ENCODE measurements at places on chromosomes 5 and 9.

GRCh38 chr9:96006296-96006879, 130.9 kb downstream of the ERCC6L2 start:
- H3K27me3 ChIP-seq, result no peaks in the 10 kb centered on the region
- H3K27ac ChIP-seq, result no peak overlapping the region
- H3K4me1 ChIP-seq, result no peaks in the 10 kb centered on the region
- no peak overlapping the region for H3K4me3 ChIP-seq
- DNase-seq, result no peak

DNA sequence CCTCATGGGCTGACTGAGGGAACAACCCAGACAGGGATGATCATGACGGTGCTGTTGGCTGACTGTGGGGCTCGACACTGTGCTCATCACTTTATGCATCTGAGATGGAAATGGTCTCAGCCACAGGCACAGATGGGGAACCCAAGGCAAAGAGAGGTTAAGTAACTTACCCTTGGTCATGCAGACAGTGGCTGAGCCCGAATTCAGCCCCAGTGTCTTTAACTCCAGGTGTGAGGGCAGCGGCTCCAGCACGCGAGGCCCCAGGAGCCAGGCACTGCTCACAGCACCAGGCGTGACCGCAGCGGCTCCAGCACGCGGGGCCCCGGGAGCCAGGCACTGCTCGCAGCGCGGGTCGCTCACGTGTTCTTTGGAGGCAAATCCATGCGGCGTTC, 45.3 kb upstream of the FCN1 start:
- no peaks in the 10 kb centered on the region for H3K36me3 ChIP-seq
- H3K27ac ChIP-seq, result no peak overlapping the region
- H3K4me3 ChIP-seq, result no peak overlapping the region
- no peak for DNase-seq

DNA sequence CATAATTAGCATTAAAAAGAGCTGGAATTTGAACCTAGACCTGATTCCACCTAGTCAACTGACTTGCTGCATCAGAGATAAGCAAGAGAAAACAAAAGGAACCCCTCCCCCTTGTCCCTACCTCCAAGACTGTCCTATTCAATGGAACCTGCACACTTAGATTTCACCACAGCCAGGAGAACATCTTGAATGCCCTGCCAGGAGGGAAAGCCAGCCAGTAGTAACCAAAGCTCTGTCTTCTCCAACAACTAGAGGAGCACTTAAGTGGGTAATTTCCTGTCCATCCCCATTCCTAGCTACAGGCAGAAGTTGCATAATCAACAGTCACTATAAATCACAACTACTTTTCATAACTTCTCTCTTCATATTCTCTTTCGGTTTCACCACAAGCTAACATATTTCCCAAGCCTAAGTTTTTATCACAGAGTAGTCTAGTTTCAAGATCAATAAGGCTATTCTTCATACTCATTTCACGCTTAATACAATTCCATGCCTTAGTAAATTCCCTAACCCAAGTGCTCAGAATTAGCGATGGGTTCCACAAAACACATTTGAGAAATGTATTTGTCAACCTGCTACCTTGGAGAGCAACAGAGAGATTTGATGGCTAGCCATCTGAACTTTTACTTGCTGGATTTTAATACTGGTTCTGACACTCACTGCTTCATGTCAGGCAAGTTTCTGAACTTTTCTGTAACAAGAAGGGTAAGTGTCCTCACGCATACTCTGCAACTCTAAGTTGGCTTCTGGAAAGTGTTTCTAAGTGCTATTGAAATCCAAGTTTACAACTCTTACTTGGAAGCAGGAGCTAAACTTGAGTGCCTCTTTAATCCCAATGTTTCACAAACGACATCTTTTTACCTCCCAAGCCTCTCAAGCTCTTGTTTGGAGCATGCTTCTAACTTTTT, 2.0 kb downstream of the DENND1A start:
- no peak overlapping the region for H3K4me3 ChIP-seq
- H3K27ac ChIP-seq, result no peak overlapping the region
- H3K27me3 ChIP-seq, result no peaks in the 10 kb centered on the region
- no peaks in the 10 kb centered on the region for H3K36me3 ChIP-seq
- no peak for DNase-seq

DNA sequence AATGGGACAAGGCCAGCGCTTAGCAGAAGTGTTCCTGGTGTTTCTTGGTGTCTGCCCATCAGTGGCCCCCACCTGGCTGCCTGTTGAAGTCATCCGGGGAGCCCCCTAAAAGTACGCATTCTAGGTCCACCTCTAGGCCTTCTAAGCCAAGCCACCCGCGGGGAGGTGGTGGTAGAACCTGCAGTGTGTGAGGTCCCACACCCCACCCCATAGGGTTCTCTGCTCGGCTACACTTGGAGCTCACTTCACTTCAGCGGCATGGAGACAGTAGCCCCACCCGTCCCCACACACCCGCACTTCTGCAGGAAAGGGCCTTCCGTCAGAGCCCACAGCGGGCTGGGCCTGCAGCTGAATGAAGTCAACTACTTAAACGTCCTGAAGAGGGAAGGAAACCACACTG, 29.6 kb upstream of the FCN2 start:
- H3K27ac ChIP-seq, result no peak overlapping the region
- no peak for DNase-seq
- no peaks in the 10 kb centered on the region for H3K4me1 ChIP-seq
- no peaks in the 10 kb centered on the region for H3K27me3 ChIP-seq

DNA sequence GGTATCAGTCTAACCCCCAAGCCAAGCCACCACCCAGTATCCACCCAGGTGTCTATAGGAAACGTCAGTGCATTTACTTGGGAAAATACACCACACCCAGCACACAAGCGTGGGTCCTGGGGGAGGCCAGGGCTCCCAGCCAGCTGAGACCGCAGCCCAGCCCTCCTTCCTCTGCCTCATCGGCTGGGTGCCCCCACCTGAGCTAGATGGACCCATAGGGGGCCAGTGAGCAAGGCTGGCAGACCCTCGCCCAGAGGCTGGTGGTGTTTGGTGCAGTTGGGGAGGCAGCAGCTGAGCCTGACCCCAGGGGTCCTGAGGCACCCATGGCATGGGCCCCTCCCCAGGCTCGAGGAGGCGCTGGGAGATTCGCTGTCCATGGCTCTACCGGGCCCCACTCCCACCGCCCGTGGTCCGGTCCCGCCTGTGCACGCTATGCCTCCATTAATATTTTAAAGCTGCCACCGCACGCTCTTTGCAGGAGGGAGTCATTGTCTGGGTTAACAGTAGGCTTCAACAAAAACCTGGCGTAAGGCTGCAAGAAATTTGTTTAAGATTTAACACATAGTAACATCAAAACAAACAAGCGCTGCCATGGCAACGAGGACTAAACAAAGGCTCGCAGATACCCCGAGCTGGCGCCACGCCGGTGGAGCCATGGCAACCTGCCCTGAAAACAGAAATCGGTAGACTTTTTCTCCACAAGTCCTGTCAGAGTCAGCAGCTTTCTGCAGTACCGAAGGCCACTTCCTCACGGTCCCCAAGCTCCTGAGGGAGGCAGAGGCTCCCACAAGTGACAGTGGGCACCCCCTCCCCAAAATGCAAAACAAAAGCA, 20.6 kb downstream of the TPPP start:
- peaks cover 16% of the 10 kb centered on the region for H3K27me3 ChIP-seq
- peak overlapping the region; percentile 26 for H3K27ac ChIP-seq
- peak; percentile 63 for DNase-seq

GRCh38 chr5:54570916-54571315, 53.4 kb downstream of the SNX18 start:
- no peaks in the 10 kb centered on the region for H3K36me3 ChIP-seq
- no peak overlapping the region for H3K27ac ChIP-seq
- no peaks in the 10 kb centered on the region for H3K27me3 ChIP-seq
- peaks cover 7% of the 10 kb centered on the region for H3K4me1 ChIP-seq

- DNase-seq, result no peak
- H3K27ac ChIP-seq, result no peak overlapping the region
- H3K36me3 ChIP-seq, result no peaks in the 10 kb centered on the region
- no peak overlapping the region for H3K4me3 ChIP-seq
- H3K4me1 ChIP-seq, result peaks cover 6% of the 10 kb centered on the region
- peaks cover 5% of the 10 kb centered on the region for H3K27me3 ChIP-seq
Observed at GRCh38 chr5:171762021-171762608, 23.5 kb upstream of the SMIM23 start.

DNA sequence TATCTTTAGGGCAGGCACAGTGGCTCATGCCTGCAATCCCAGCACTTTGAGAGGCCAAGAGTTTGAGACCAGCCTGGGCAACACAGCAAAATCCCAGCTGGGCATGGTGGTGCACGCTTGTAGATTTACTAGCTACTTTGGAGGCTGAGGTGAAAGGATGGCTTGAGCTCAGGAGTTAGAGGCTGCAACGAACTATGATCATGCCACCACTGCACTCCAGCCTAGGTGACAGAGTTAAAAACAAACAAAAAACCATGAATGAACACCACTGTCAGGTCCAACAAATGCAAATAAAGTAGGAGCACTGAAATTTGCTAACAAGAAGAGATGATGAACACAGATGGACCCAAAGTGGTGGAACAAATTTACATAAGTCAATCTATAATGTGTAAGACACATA, 4.9 kb downstream of the PTBP3 start:
- H3K36me3 ChIP-seq, result no peaks in the 10 kb centered on the region
- no peak for DNase-seq
- no peak overlapping the region for H3K27ac ChIP-seq
- H3K4me3 ChIP-seq, result no peak overlapping the region
- no peaks in the 10 kb centered on the region for H3K4me1 ChIP-seq
- no peaks in the 10 kb centered on the region for H3K27me3 ChIP-seq

GRCh38 chr9:113369855-113370140, 7.0 kb downstream of the HDHD3 start:
- no peak overlapping the region for H3K27ac ChIP-seq
- no peak for DNase-seq
- H3K36me3 ChIP-seq, result no peaks in the 10 kb centered on the region
- no peak overlapping the region for H3K4me3 ChIP-seq

- H3K4me1 ChIP-seq, result peaks cover 9% of the 10 kb centered on the region
- H3K27me3 ChIP-seq, result no peaks in the 10 kb centered on the region
- DNase-seq, result no peak
- H3K4me3 ChIP-seq, result no peak overlapping the region
- no peak overlapping the region for H3K27ac ChIP-seq
Observed at GRCh38 chr5:73186976-73187375, 14.0 kb downstream of the TMEM174 start.

- peaks cover 7% of the 10 kb centered on the region for H3K4me1 ChIP-seq
- no peak for DNase-seq
- H3K27me3 ChIP-seq, result no peaks in the 10 kb centered on the region
- no peak overlapping the region for H3K27ac ChIP-seq
Observed at GRCh38 chr5:167752936-167753335, 538.5 kb upstream of the WWC1 start.

DNA sequence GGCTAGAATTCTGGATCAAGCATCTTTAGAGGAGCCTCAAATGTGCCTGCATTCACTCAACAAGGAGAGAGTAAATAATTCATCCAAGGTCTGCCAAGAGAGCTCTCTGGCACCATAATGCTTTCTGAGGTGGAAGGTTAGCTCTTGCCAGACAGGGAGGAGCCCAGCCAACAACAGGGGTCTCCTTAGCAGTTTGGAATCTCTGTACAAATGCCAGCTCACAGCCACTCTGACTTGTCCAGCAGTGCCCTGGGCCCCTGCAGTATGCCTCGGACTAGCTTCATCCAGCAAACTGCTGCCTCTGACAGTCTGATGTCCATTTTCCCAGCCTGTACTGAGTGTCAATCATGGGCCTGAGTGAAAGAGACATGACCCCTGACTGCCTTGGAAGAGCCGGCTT, 127.2 kb upstream of the SLC44A1 start:
- H3K27me3 ChIP-seq, result no peaks in the 10 kb centered on the region
- H3K4me1 ChIP-seq, result no peaks in the 10 kb centered on the region
- no peak overlapping the region for H3K27ac ChIP-seq

- no peak overlapping the region for H3K4me3 ChIP-seq
- no peaks in the 10 kb centered on the region for H3K36me3 ChIP-seq
- H3K27me3 ChIP-seq, result no peaks in the 10 kb centered on the region
- H3K4me1 ChIP-seq, result peaks cover 4% of the 10 kb centered on the region
Observed at GRCh38 chr5:84259283-84260045, 125.2 kb downstream of the EDIL3 start.

DNA sequence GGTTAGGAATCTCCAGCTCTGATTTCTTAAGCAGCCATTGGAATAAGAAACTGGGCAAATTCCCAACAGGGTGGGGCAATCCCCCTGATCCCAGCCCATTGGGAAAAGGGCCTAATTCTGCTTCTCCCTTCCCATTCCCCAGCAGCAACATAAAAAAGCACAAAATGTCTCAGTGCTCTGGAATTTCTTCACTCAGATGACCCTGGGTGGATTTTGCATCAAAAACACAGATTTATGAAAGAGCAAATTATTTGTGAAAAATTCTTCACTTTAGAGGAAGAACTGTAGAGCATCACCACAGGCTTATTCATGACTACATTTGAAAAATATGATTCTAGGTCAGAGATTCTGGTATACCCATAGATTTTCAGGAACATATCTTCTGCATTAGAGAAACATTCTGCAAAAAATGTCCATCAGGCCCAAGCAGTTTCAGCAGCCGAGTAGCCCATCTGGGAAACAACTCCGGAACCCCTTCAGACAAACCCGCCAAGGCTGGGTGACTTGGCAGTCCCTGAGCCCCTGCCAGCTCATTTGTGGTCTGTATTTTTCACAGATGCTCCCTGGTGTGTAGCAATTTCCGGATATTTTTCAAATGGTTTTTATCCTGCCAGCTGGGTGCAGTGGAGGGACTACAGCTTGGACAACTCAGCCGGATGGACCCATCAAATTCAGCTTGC, 102.1 kb upstream of the RANBP3L start:
- H3K36me3 ChIP-seq, result no peaks in the 10 kb centered on the region
- peak; percentile 88 for DNase-seq
- no peaks in the 10 kb centered on the region for H3K27me3 ChIP-seq
- H3K4me1 ChIP-seq, result peaks cover 24% of the 10 kb centered on the region
- peak overlapping the region; percentile 73 for H3K27ac ChIP-seq
- H3K4me3 ChIP-seq, result peak overlapping the region; percentile 6

GRCh38 chr5:2656206-2656605, 95.3 kb downstream of the IRX2 start:
- H3K27me3 ChIP-seq, result no peaks in the 10 kb centered on the region
- H3K36me3 ChIP-seq, result no peaks in the 10 kb centered on the region
- H3K27ac ChIP-seq, result peak overlapping the region; percentile 73
- DNase-seq, result peak; percentile 98
- peak overlapping the region; percentile 19 for H3K4me3 ChIP-seq
- H3K4me1 ChIP-seq, result peaks cover 10% of the 10 kb centered on the region

GRCh38 chr5:39137819-39138451, 63.7 kb upstream of the RICTOR start:
- no peak for DNase-seq
- no peaks in the 10 kb centered on the region for H3K36me3 ChIP-seq
- H3K27ac ChIP-seq, result peak overlapping the region; percentile 82
- no peaks in the 10 kb centered on the region for H3K27me3 ChIP-seq
- H3K4me3 ChIP-seq, result no peak overlapping the region
- H3K4me1 ChIP-seq, result peaks cover 8% of the 10 kb centered on the region

- peak; percentile 42 for DNase-seq
- H3K4me1 ChIP-seq, result peaks cover 32% of the 10 kb centered on the region
- no peak overlapping the region for H3K4me3 ChIP-seq
- peaks cover 2% of the 10 kb centered on the region for H3K27me3 ChIP-seq
Observed at GRCh38 chr5:137622850-137623249, 113.0 kb downstream of the KLHL3 start.

- DNase-seq, result no peak
- no peak within 1 kb of the TSS for H3K4me3 ChIP-seq
- H3K27ac ChIP-seq, result no peak within 1 kb of the TSS
- peaks cover 48% of the 10 kb centered on the region for H3K27me3 ChIP-seq
- H3K36me3 ChIP-seq, result no peaks in the 10 kb centered on the region
Observed at GRCh38 chr9:137138722-137139467, at the start of gene GRIN1. Gene GRIN1 (plus strand): TSS chr9:137139154. CDS start chr9:137139487, 333 bp downstream.
